Neural progenitor cell (in vitro differentiated cells): ENCODE measurements at places on chromosomes 4 and X. TPM values are rescaled to one million over a fixed set of nuclear protein-coding genes. Genes with fewer than 3 reads are reported as not detected.
A peak's percentile ranks its signal among the peaks of the same experiment; 100 is the strongest.

KCNE5 gene
- 1.3 and 1.6 TPM in 2 replicates for total RNA-seq

EDA2R gene
- total RNA-seq = 8.0 and 8.8 TPM in 2 replicates

COMMD8 gene
- total RNA-seq = 29.7 and 46.1 TPM in 2 replicates

SLC25A14 gene
- 13.7 and 19.2 TPM in 2 replicates for total RNA-seq

- no peaks in the 10 kb centered on the region for H3K4me1 ChIP-seq
- no peaks in the 10 kb centered on the region for H3K36me3 ChIP-seq
- no peak overlapping the region for H3K4me3 ChIP-seq
- no peaks in the 10 kb centered on the region for H3K27me3 ChIP-seq
These were observed 84.9 kb downstream of the EDA2R start for GRCh38 chrX:66553973-66554372.

DNA sequence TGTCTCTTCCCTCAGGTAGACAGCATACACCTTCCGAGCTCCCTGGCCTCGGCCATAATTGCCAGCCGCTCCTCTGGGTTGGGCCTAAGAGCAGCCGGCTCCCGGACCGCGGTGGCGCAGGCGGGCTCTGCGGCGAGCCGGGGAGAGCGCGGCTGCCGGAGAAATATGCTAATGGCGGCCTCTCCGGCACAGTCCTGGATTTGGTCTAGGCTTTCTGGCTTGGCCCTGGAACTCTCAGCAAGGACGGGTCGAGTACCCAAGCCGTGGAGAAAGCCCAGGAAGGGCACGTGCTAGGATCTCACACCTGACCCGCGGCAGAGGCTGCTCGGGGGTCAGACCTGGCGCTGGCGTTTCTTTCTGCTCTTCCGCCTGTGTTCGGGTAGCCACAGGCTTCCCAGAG is 18.6 kb upstream of the ZIC3 start:
- no peaks in the 10 kb centered on the region for H3K36me3 ChIP-seq
- peak; percentile 53 for DNase-seq
- H3K4me3 ChIP-seq = peak overlapping the region; percentile 37
- no peak overlapping the region for H3K27ac ChIP-seq

DNA sequence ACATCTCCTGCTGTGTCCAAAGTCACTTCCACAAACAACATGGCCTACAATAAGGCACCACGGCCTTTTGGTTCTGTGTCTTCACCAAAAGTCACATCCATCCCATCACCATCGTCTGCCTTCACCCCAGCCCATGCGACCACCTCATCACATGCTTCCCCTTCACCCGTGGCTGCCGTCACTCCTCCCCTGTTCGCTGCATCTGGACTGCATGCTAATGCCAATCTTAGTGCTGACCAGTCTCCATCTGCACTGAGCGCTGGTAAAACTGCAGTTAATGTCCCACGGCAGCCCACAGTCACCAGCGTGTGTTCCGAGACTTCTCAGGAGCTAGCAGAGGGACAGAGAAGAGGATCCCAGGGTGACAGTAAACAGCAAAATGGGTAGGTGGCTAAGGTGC is 123.9 kb downstream of the PDLIM5 start:
- peak overlapping the region; percentile 84 for H3K27ac ChIP-seq
- H3K4me3 ChIP-seq = no peak overlapping the region
- no peaks in the 10 kb centered on the region for H3K27me3 ChIP-seq
- H3K36me3 ChIP-seq = no peaks in the 10 kb centered on the region
- H3K4me1 ChIP-seq = peaks cover 41% of the 10 kb centered on the region

DNA sequence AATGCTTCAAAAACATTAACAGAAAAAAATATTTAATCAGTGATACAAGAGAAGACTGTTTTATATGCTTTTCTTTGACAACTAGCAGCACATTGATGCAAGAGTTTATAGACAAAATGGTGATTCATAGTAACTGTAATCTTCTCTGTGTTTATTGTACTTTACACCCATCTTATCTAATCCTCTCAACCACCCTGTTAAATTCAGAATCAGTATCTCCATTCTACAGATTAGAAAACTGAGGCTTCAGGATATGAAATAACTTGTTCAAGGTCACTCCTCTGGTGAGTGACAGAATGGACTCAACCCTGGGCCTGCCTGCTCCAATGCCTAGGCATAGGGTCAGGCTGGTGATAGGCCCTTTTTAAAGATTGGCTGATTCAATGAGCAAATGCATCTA is 26.1 kb upstream of the TMEM184C start:
- H3K4me1 ChIP-seq = peaks cover 16% of the 10 kb centered on the region
- H3K27me3 ChIP-seq = no peaks in the 10 kb centered on the region
- H3K4me3 ChIP-seq = no peak overlapping the region
- no peaks in the 10 kb centered on the region for H3K36me3 ChIP-seq

GRCh38 chr4:36374836-36375511 is 93.6 kb downstream of the DTHD1 start:
- no peaks in the 10 kb centered on the region for H3K36me3 ChIP-seq
- no peak overlapping the region for H3K27ac ChIP-seq
- H3K4me1 ChIP-seq = no peaks in the 10 kb centered on the region
- no peak overlapping the region for H3K4me3 ChIP-seq
